ENCODE measurements at places on chromosomes 7 and 10.

DNA sequence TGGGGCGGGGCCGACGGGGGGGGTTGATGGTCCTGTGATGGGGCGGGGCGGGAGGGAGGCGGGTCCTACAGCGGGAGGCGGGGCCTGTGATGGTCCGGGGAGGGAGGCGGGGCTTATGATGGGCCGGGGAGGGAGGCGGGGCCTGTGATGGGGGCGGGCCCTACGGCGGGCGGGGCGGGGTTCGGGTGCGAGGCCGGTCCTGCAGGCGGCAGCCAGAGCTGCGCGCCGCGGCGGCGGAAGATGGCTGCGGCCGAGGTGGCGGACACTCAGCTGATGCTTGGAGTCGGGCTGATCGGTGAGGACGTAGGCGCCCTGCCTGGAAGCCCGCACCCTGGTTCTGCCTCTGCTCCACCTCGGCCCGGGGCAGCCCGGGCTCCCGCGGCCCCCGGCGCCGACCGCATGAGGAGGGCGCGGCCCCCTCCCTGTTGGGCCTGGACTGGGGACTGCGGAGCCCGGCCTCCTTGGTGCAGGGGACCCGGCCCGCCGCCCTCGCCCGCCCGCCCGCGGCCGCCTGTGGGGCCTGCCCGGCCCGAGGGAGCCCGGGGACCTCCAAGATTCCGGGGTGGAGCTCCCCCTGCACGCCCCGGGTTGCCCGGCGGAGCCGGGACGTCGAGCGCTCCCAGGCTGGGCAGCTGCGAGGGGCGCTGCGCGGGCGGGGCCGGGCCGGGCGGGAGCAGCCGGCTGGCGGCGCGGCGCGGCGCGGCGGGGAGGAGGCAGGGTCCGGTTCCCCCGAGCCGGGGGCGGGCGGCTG lies at the start of gene DENND10:
Gene DENND10, plus strand, starts transcription at position 211 of the 751 bp plus-strand sequence. Its CDS starts 30 bp downstream, at position 241.
- DNase-seq, result peak; percentile 99

- no peak for DNase-seq
Measured at GRCh38 chr10:77286531-77287508, 350.8 kb downstream of the KCNMA1 start.

- peak; percentile 38 for DNase-seq
Measured at GRCh38 chr10:119207713-119208552, 562 bp downstream of the GRK5 start.

- DNase-seq, result peak; percentile 58
Measured at GRCh38 chr10:47421057-47421952, 37.2 kb upstream of the ZNF488 start.

DNA sequence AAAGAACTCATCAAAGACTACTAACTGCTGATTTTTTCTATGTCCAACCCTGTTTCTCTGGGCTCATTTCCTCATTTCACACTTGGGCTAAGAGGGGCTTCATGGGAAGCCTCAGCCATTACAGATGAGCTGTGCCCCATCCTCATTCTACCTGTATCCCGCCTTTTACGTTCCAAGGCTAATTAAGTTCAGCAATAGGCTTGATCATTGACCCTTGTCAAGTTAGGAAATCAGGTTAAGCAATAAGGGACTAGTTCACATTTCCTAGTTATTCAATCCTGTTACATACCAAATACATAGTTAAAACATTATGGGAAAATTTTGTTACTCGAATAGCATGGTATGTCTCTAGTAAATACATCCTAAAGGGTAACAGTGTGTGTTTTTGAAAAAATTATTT lies 29.3 kb upstream of the AGBL3 start:
- no peak for DNase-seq

DNA sequence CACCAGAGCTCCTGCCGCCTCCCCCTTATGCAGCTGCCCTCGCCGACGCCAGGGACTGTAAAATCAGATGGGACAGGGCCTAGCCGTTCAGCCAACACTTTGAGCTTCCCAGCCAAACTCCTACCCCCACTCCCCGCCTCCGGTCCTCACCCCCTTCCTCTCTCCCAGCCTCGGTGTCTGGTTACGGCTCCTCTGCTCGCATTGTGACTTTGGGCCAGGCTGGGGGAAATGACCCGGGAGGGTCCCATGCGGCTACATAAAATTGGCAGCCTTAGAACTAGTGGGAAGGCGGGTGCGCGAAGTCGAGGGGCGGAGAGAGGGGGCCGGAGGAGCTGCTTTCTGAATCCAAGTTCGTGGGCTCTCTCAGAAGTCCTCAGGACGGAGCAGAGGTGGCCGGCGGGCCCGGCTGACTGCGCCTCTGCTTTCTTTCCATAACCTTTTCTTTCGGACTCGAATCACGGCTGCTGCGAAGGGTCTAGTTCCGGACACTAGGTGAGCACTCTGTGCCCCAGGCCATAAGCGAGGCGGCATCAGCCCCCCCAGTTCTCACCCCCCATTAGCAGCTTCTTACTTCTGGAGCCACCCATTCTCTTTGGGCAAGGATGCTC lies at the start of gene KAZALD1:
Gene KAZALD1, plus strand, starts transcription at position 366 of the 608 bp plus-strand sequence. CDS start 604 bp downstream, outside the sequence.
- DNase-seq, result peak; percentile 61

DNA sequence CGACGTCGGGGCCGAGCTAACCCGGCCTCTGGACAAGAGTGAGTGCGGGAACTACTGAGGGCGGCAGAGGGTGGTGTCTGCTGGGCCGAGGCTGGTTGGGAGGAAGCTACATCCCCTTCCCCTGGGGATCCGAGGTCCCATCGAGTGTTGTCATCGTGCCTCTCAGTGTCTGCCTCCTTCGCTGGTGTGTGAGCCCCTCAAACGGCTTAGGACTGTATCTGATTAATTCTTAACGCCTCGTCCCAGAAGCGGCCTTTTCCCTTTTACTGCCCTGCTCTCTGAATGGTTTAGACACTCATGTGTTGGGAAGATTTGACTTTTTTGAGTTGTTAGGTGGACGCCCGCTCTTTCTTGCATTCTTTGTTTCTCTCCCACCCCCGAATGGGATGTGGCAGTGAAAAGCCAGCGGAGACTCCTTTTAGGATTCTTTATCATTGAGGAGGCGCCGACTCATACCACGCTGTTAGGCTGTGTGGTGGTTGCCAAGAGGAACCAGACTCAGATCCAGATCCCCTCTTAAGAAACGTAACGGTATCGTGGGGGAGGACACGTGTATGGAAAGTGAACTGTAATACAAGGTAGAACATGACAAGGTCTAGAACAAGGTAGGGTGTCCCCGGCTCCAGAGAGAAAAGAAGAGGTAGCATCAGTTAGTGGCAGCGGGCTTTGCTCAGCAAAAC lies 631 bp downstream of the SUPV3L1 start:
- DNase-seq, result peak; percentile 25

DNA sequence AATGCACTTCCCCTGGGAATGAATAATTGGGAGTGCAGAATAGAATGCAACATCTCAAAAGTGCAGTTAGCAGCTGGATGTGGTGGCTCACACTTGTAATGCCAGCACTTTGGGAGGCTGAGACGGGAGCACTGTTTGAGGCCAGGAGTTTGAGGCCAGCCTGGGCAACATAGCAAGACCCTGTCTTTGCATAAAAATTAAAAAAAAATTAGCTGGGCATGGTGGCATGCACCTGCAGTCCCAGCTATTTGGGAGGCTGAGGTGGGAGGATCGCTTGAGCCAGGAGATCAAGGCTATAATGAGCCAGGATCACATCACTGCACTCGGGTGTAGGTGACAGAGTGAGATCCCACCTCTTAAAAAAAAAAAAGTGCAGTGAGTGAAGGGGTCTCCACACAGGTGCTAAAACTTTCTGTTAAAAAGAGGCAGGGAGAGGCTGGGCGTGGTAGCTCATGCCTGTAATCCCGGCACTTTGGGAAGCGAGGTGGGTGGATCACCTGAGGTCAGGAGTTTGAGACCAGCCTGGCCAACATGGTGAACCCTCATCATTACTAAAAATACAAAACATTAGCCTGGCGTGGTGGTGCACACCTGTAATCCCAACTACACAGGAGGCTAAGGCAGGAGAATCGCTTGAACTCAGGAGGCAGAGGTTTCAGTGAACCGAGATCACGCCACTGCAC lies 13.5 kb upstream of the ZMIZ1 start:
- DNase-seq, result no peak

- DNase-seq, result peak; percentile 18
Measured at GRCh38 chr10:133100706-133101415, 13.1 kb downstream of the ADGRA1 start.

DNA sequence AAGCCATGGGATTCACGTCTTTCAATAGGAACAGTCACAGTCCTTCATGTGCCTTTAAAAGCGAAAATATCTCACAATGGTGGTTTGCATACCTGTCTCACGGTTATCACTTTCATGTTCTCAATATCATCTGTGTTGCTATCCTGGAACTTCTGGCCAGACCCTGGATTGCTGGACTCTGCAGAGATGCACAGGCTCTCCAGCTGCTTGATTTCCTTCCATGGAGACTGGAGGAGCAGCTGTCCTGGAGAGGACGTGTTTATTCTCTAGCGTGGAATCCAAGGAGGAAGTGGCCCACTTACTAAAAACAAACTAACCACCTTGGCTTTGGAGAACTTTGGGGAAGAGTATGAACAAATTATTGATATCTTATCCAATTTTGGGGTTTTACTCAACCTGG lies 16.5 kb downstream of the BTBD16 start:
- no peak for DNase-seq

DNA sequence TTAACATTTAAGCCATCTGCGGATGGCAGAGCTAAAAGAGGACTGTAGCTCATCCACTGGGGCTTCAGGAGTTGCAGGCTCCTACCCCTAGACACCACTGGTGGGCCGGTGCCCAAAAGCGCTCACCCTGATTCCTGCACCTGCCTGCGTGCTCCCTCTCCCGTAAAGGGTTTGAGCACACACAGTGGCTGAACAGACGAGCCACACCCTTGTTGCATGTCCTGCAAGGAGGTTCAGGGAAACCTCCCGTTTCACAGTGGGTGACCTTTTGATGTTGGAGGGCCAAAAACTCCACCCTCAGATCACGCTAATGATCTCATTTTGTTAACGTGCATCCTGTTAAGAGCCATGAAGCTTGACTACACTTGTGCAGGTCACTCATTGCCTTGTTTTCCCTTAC lies 37.9 kb downstream of the SYPL1 start:
- DNase-seq, result no peak

GRCh38 chr10:490891-491571 lies 198.4 kb downstream of the DIP2C start:
- DNase-seq, result no peak

DNA sequence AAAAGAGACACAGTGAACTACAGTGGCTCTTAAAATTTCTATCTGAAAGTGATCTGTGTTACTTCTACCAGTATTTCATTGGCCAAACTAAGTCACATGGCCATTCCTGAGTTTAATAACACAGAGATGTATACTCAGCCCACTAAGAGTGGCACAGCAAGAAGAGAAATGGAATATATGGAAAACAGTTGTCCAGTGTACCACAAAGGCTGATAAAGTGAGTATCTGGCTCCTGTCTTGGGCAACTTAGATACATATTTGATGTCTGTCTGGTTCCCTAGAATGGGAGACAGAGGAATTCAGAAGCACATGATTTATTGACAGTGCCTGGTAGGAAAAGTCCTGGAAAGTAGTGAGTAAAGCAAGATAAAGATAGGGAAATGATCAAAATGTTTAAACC lies 10.1 kb upstream of the PON1 start:
- no peak for DNase-seq

- no peak for DNase-seq
Measured at GRCh38 chr10:91514787-91515186, 104.6 kb downstream of the HECTD2 start.

GRCh38 chr7:94972296-94972695 lies 64.9 kb downstream of the PPP1R9A start:
- DNase-seq, result no peak

DNA sequence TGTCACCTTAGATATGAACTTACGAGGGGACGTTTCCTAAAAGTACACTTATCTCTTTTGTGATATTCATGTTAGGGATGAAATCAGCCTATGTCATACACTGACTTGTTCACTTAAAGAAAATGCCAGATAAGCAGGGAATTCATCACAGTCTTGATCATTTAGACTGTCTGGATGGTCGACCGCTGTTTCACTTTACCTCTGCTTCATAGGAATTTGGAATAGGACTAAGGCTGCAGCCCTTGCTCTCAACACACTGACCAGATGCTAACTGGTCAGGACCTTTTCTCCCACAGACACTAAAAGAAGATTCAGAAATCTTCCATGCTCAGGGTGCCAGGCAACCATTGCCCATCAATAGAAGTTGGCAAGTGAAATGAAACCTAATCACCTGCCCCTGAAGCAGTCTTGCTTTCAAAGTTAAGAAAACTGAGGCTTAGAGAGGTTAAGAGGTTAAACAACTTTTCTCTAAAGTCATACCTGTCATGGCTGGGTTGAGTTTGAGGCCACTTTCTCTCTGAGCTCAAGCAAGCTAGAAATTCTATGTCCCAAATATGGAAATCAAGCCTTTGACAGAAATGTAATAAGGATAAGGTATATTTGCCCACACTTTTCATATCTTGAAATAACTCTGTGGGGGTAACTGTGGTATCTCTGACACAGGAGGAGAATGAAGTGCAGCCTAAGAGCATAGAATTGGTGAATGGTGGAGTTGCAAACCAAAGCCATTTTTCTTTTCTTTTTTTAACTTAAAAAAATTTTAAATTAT lies 77.1 kb downstream of the MAP3K8 start:
- no peak for DNase-seq

GRCh38 chr10:111822661-111823060 lies 360.9 kb downstream of the GPAM start:
- no peak for DNase-seq

- DNase-seq, result no peak
Measured at GRCh38 chr7:40799-41750, 151.3 kb upstream of the FAM20C start.

- peak; percentile 80 for DNase-seq
Measured at GRCh38 chr7:16083931-16084330, 337.4 kb downstream of the CRPPA start.

GRCh38 chr10:27618036-27618615 lies 114.0 kb downstream of the RAB18 start:
- DNase-seq, result no peak

- no peak for DNase-seq
Measured at GRCh38 chr7:13988731-13989125, 738 bp downstream of the ETV1 start.

GRCh38 chr10:34464000-34464399 lies 351.1 kb downstream of the PARD3 start:
- DNase-seq, result no peak

- no peak for DNase-seq
Measured at GRCh38 chr10:46552526-46553237, 3.8 kb downstream of the GPRIN2 start.

DNA sequence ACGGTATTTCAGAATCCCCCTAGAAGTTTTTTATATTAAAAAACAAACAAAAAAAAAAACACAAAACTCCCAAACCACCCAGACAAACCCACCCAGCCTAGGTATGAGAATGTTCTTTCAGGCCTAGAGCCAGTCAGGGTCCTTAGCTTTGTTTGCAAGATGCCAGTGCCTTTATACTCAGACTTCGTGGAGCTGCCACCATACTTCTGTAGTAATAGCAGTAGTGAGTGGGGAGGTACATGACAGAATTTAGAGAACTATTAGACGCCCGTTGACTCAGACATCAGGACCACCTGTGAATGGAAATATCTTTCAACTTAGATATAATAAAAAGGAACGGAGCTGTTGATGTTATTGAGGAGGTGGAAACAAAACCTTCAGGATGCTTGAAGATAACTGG lies 138.2 kb upstream of the MKLN1 start:
- DNase-seq, result no peak

- DNase-seq, result no peak
Measured at GRCh38 chr10:5619362-5620211, 46.8 kb downstream of the ASB13 start.

Measured in RWPE1 (cell line).